ENCODE measurements at places on chromosomes 11 and 22.

- DNase-seq = no peak
Measured at GRCh38 chr11:9796266-9796665, 132.4 kb downstream of the SWAP70 start.

DNA sequence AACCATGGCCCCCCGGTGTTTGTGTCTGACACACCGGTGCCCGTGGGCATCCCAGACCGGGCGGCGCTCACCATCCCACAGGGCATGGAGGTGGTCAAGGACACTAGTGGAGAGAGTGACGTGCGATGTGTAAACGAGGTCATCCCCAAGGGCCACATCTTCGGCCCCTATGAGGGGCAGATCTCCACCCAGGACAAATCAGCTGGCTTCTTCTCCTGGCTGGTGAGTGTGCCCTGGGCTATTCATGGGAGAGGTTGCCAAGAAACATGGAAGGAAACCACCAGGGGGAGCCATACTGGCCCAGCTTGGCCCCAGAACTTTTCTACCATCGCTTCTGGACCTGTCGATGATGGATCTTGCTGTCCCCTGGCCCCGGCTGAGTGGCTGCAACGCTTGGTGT, 36.5 kb downstream of the PRDM11 start:
- DNase-seq = no peak

DNA sequence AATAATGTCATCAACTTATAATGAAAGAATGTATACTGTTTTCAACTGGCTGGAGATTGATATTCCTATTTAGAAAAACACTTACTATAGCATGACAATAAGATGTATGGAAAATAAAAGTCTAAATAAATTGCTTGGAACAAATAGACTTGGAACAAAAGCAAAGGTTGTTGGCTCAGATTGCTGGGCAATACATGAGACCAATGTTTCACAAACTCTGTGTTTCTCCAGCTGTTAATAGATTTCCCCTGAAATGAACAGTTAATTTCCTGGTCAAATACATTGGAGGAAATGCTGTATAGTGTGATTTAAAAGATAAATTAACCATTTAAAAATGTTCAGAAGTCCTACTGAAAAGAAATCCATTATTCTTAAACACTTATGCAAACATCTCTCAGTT, 40.1 kb upstream of the CTSC start:
- no peak for DNase-seq

GRCh38 chr22:23772649-23773473, at the start of gene MMP11:
MMP11 (plus strand) TSS chr22:23772849; CDS start chr22:23772871, 22 bp downstream.
- DNase-seq = peak; percentile 62

- no peak for DNase-seq
Measured at GRCh38 chr22:25896098-25896497, 154.1 kb downstream of the MYO18B start.

GRCh38 chr22:32020117-32020516, 22.9 kb upstream of the SLC5A1 start:
- DNase-seq = no peak

GRCh38 chr22:25048071-25048470, 95.6 kb downstream of the KIAA1671 start:
- DNase-seq = no peak

GRCh38 chr22:47443836-47444745, 681.6 kb downstream of the TBC1D22A start:
- DNase-seq = no peak

DNA sequence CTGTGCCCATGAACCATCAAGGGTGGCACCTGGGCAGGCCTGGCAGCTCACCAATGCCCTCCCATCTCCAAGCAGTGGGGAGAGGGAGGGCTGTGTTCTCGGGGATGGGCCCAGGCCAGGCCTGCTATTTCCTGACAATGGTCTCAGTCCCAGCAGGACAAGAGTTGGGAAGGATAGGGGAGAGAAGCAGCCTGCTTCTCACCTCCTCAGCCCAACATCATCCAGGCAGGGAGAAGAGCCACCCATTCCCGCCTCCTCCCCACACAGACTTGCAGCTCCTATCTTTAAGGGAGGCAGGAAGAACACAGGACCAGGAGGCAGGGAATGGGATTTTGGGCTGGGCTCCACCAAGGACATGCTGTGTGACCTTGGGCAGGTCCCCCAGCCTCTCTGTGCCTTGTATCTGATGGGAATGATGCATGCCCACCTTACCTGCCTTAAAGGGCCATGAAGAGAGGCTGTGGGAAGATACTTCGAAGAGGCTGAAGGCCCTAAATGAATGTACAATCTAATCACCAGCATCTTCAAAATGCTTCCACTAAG, 108.7 kb downstream of the DSCAML1 start:
- DNase-seq = no peak

DNA sequence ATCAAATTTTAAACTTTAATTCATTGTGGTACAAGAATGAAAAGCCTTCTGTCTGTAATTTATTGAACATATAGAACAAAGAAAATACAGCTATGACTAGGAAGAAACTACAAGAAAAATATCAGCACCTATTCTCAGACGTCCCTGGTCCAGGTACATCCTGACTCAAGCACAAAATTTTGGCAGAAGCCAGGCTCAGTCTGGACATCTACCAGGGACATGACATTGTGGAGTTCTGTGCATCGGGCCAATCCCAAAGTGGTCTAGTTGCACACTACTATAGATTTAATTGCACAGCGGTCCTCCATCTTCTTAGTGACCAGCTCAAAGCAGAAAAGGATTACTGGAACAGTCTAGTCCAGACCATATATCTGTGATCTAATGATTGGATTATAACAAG, 15.7 kb upstream of the CD59 start:
- no peak for DNase-seq

GRCh38 chr11:118607401-118608359, at the start of gene PHLDB1:
PHLDB1 (plus strand) TSS chr11:118607615; CDS start chr11:118613837, 6,222 bp downstream.
- peak; percentile 37 for DNase-seq

DNA sequence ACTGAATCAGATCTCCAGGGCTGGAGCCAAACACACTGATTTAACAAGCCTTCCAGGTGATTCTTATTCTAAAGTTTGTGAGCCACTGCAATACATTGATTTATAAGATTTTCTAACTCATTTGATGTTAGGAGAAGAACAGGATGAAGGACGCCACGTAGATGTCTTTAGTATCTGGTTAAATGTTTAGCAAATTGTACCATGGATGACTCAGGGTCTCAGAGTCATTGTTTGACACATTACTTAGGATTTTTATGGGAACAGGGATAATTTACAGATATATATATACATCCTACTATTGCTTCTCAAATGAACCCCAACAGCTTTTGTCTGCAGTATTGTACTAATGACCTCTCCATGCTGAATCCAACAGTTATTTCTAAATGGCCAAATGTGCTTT, 143.1 kb upstream of the DDI1 start:
- DNase-seq = no peak

DNA sequence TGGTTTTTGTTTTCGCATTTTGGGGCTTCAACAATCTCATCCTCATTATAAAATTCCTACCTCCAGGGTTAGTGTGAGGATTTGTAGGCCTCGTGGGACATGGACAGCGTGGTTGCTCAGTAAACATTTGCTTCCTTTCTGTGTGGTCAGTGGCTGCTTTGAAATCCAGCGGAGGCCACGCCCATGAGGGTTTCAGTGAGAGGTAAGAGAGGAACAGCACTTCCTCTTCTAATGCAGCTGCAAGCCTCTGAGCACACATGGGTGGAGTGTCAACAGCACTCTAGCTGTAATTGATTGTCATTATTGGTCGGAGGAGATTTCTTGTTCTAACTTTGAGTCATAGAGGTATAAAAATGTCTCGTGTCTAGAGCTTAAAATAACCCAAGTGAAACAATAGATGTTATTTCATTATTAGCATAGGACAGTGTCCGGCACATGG, 6.0 kb upstream of the ARHGAP42 start:
- DNase-seq = no peak

GRCh38 chr22:19716041-19716828, 1.9 kb downstream of the SEPTIN5 start:
- no peak for DNase-seq

GRCh38 chr11:29159552-29160465, 857.0 kb downstream of the KCNA4 start:
- DNase-seq = no peak

GRCh38 chr22:21858025-21858764, 9.2 kb downstream of the MAPK1 start:
- no peak for DNase-seq

- no peak for DNase-seq
Measured at GRCh38 chr11:86067009-86067850, 1.7 kb downstream of the PICALM start.

GRCh38 chr11:122668562-122669090, 13.1 kb downstream of the UBASH3B start:
- no peak for DNase-seq

- no peak for DNase-seq
Measured at GRCh38 chr11:115761348-115761747, 257.1 kb upstream of the CADM1 start.

DNA sequence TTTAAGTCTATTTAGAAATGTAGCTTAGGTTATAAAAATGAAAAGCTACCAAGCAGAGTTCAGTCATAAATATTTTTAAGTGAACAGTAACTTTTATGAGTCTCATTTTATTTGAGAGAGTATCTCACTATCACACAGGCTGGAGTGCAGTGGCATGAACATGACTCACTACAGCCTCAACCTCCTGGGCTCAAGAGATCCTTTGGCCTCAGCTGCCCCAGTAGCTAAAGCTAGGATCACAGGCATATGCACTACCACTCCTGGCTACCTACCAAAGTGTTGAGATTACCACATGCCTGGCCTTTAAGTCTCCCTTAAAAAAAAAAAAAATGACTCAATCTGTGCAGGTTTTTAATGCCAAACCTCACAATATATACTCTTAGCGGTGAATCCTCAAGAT, 34.7 kb upstream of the CLNS1A start:
- no peak for DNase-seq

- no peak for DNase-seq
Measured at GRCh38 chr11:1573903-1574237, 1.8 kb upstream of the DUSP8 start.

GRCh38 chr22:17845790-17846189, 71.5 kb upstream of the BID start:
- no peak for DNase-seq

DNA sequence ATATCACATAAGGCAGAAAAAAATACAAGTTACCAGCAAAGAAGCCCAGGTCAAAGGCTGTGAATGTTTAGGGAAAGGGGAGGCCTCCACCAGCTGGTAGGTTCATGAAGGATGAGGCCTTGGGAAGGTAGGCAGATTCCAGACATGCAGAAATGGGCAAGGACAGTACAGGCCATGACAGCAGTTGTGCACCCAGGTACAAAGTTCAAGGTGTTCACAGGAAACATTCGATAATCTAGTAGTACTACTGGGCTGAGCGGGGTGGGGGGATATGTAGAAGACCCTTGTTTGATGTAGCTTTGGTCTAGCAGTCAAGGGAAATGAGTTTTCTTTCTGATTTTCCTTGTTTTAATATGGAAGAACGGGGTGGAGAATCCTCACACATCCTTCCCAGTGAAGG, 152.8 kb upstream of the RASSF10 start:
- no peak for DNase-seq

DNA sequence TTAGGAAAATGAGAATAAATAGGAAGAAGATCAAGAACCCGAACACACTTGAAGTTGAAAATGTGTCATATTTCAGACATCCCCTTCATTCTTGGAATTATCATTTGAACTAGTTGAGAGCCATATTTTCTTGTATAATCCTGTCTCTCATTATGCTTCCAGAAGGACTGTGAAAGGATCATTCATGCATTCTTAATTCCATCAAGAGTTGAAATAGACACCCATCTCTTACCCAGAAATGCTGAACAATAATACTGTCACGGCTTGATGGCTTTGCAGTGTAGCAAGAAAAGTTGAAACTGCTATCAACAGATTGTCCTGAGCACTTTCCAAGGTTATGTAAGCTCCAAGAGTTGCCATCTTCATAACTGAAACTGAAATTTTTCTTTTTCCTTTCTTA, 79.7 kb downstream of the ARHGAP42 start:
- no peak for DNase-seq

DNA sequence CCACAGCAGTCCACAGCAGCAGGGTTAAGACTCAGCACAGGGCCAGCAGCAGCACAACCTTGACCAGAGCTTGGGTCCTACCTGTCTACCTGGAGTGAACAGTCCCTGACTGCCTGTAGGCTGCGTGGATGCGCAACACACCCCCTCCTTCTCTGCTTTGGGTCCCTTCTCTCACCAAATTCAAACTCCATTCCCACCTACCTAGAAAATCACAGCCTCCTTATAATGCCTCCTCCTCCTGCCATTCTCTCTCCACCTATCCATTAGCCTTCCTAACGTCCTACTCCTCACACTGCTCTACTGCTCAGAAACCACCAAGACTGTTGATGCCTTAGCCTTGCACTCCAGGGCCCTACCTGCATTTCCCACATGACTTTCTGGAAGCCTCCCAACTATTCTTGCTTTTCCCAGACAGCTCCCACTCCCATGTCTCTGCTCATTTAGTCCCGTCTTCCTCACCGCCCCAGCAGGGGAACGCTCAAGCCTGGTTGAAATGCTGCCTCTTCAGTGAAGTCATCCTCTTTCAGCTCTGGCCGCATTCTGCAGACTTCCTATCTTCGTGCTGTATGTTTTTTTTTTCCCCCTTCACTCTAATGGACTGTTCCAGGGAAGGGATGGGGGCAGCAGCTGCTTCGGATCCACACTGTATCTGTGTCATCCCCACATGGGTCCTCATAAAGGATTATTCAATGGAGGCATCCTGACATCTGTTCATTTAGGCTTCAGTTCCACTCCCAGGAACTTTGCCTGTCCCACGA, 3.3 kb downstream of the IL18BP start:
- DNase-seq = no peak

GRCh38 chr11:70415191-70415590, 16.9 kb downstream of the CTTN start:
- DNase-seq = no peak

- peak; percentile 16 for DNase-seq
Measured at GRCh38 chr11:118156531-118157185, 4.0 kb upstream of the SCN4B start.

DNA sequence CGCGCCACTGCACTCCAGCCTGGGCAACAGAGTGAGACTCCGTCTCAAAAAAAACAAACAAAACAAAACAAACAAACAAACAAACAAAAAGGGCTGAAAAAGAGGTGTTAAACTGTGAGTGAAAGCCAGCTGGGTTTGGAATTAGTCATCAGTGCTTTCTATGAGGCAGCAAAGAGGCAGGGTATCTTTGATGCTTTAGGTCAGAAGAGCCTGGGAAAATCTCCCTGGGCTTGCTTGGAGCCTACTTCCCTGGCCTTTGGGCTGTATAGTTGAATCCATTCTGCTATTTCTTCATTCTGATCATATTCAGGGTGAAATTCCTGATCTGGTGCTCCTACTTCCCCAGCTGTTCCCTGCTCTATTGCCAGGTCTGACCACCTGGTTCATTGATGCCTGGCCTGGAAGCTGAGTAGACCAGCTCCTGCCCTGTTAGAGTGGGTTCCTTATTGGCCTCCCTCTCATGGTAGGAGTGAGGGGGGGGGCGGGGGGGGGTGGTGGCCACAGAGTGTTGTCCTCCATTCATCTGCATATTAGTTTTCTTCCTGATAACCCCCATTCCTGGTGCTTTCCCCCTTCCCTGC, 65.6 kb downstream of the INSC start:
- DNase-seq = no peak
